ENCODE measurements at places on chromosomes 7 and 10.

DNA sequence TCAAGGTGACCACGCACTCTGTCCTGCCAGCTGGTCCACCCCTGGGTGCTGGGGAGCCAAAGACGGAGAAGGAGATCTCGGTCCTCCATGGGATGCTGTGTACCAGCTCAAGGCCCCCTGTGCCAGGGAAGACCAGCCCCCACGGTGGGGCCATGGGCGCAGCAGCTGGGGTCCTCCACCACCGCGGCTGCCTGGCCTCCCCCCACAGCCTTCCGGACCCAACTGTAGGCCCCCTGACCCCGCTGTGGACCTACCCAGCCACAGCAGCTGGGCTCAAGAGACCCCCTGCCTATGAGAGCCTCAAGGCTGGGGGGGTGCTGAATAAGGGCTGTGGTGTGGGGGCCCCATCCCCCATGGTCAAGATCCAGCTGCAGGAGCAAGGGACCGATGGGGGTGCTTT, 5.4 kb downstream of the NYAP1 start:
- no peak for DNase-seq

DNA sequence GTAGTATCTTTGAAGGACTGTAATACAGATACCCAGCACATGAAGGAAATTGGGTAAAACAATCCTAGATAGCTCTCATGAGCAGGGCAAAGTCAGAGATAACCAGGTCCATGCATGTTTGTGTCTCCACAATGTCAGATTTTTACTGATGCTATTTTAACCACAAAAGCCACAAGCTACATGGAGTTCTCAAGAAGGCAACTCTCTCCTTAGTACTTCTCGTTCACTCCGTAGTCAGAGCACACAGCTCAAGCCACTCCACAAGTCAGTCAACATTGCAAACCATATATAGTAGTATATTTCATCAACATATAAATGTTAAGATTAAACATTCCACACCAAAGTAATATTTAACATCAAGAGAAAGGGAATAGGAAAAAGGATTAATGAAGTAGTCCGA, 98.0 kb upstream of the PIK3CG start:
- DNase-seq: no peak

DNA sequence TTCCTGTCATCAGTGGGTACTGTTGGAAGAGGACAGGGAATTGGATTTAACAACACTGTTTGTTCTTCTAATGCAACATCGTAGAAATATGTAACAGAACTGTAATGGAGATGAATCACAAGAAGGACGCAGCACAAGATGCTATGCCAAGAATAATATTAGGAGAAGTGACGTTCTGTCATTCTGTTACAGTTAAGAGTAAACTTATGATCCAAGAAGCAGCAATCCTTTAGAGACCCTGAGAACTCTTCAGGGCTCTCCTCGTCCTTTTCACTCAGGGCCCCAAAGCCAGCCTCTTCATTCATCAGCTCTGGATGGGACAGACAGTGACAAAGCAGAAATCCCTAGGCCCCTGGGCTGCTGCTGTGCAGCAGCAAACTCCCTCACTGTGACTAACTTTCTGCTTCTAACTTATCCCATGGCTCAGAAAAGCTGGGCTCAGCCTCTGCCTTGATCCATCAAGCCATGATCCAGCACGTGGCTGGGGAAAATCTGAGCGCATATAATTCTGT, 8.7 kb upstream of the IL6 start:
- no peak for DNase-seq

GRCh38 chr10:86670876-86671275, 2.6 kb downstream of the LDB3 start:
- no peak for DNase-seq

Measured in CD4-positive, alpha-beta T cell (primary cell).